ENCODE measurements at places on chromosomes 16 and 17. TPM values are rescaled to one million over a fixed set of nuclear protein-coding genes. Genes with fewer than 3 reads are reported as not detected.

- no peaks in the 10 kb centered on the region for H3K27me3 ChIP-seq
- no peak overlapping the region for H3K4me3 ChIP-seq
- no peak overlapping the region for H3K27ac ChIP-seq
- no peaks in the 10 kb centered on the region for H3K36me3 ChIP-seq
- DNase-seq = no peak
These were observed 35.2 kb upstream of the MEOX1 start for GRCh38 chr17:43696891-43697290.

Gene DPEP1
- not detected for total RNA-seq

- no peak for DNase-seq
- no peak overlapping the region for H3K4me3 ChIP-seq
- peaks cover 19% of the 10 kb centered on the region for H3K4me1 ChIP-seq
- no peaks in the 10 kb centered on the region for H3K36me3 ChIP-seq
- no peak overlapping the region for H3K27ac ChIP-seq
These were observed 2.6 kb upstream of the SPHK1 start for GRCh38 chr17:76381633-76382350.

DNA sequence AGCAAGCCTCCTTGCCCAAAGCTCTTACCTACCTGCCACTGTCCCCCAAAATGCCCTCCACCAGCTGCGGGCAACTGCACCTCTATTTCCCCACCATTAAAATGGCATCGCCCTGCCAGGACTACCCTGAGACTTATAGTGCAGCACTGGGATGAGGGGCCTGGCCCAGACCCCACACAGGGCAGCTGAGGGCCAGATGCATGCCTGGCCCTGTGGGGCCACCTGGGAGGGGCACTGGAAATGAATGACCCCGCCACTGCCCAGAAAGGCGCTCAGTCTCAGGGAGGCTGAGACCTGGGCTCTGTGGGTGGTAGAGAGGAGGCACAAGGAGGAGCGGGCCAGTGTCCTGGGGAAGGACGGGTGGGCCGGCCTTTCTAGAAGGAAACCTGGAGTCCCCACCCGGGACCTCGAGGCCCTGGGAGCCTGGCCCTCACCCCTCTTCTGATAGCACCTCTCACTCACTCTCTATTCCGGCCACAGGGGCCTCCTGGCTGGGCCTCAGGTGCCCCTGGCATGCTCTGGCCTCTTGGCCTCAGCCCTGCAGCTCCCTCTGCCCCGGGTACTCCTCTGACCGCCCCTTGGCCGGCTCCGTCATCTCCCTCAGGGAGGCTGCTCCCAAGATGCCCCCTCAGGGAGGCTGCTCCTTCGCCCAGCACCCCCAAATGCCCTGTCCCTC is 26.9 kb downstream of the KATNB1 start:
- H3K36me3 ChIP-seq = no peaks in the 10 kb centered on the region
- H3K27ac ChIP-seq = no peak overlapping the region
- no peaks in the 10 kb centered on the region for H3K27me3 ChIP-seq
- H3K4me3 ChIP-seq = no peak overlapping the region
- no peak for DNase-seq
- no peaks in the 10 kb centered on the region for H3K4me1 ChIP-seq

DNA sequence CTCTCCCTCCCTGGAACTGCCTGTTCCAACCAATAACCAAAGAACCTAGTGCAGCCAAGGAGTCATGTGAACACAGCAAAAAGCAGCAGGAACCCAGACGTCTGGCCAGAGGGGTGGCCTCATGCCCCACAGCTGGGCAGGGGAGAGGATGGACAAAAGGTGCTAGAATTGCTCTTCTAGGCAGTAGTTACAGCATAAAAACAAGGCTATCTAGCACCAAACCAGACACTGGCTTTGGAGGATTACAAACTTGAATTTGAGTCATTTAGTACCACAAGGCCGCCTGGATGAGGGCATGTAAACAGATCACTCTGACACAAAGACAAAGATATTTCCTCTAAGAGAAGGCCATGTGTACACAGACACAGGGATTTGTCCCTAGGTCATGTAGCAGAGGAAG is 423.3 kb upstream of the MAF start:
- H3K27ac ChIP-seq = no peak overlapping the region
- no peak overlapping the region for H3K4me3 ChIP-seq
- H3K36me3 ChIP-seq = no peaks in the 10 kb centered on the region
- DNase-seq = no peak
- H3K27me3 ChIP-seq = no peaks in the 10 kb centered on the region

GRCh38 chr16:84550096-84550495 is 45.6 kb upstream of the MEAK7 start:
- DNase-seq = no peak
- peak overlapping the region; percentile 4 for H3K4me3 ChIP-seq
- peaks cover 70% of the 10 kb centered on the region for H3K4me1 ChIP-seq
- H3K27ac ChIP-seq = peak overlapping the region; percentile 75
- H3K27me3 ChIP-seq = no peaks in the 10 kb centered on the region

Gene IRX5
- not detected for total RNA-seq

Gene WNT9B
- not detected for total RNA-seq

DNA sequence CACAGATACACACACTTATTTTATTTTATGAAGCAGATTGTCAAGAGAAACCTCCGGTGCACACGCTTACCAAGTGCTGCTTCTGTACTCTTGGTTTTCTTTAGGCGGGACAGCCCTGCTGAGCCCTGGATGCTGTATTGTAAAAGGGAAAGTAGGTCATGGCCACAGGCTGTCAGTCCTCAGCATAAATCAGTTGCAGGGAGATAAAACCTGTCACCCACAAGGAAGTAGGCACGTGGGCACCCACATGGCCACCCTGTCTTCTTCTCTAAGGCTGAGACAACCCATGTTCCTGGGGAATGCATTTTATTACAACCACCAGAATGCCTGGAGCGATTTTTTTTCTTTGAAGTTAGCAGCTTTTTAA is 59.3 kb downstream of the ASIC2 start:
- H3K36me3 ChIP-seq = no peaks in the 10 kb centered on the region
- H3K27me3 ChIP-seq = no peaks in the 10 kb centered on the region
- peak; percentile 3 for DNase-seq
- no peak overlapping the region for H3K4me3 ChIP-seq
- no peaks in the 10 kb centered on the region for H3K4me1 ChIP-seq

- H3K27me3 ChIP-seq = no peaks in the 10 kb centered on the region
- no peak for DNase-seq
- H3K36me3 ChIP-seq = peaks cover 10% of the 10 kb centered on the region
- peak overlapping the region; percentile 37 for H3K4me3 ChIP-seq
- no peak overlapping the region for H3K27ac ChIP-seq
These were observed 2.3 kb downstream of the DLG4 start for GRCh38 chr17:7217113-7217987.

Gene UBFD1
- 60.1 TPM for total RNA-seq

DNA sequence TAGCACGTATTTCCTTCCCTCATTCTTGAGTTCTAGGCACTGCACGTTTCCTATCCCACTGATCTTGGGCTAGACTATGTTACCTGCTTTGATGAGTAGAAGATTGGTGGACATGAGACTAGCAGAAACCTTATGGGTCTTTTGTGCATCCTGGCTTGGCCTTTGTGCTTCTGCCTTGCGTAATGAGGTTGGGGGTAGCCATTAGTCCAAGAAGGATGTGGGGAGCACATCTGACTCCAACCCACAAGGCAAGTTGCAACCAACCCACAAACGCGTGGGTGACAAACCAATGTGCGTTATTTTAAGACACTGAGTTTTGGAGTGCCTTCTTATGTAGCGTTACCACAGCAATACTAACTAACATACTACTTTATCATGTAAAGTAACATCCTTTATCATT is 180.4 kb upstream of the IRX5 start:
- no peak overlapping the region for H3K27ac ChIP-seq
- no peak for DNase-seq
- no peaks in the 10 kb centered on the region for H3K4me1 ChIP-seq
- H3K36me3 ChIP-seq = no peaks in the 10 kb centered on the region

DNA sequence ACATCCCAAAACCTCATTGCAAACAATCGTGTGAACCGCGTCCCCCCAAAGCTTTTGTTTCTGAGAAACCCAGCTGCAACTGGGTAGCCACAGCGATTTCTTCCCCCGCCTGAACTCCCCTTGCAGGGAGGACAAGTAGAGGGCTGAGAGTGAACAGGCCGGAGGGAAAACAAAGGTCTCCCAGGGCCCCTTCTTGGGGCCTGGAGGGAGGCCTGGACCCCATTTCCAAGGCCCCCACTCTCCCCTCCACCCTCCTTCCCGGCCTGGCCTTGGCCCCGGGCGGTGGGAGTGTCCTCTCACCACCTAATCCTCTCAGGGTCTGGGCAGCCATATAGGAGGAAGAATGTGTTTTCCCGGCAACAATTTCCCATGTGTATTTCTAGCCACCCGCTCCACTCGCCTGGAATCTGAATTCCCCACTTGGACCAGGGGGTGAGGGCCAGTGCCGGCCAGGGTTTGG is 2.6 kb downstream of the GLIS2 start:
- peaks cover 21% of the 10 kb centered on the region for H3K4me1 ChIP-seq
- no peaks in the 10 kb centered on the region for H3K36me3 ChIP-seq
- peaks cover 13% of the 10 kb centered on the region for H3K27me3 ChIP-seq
- no peak for DNase-seq

DNA sequence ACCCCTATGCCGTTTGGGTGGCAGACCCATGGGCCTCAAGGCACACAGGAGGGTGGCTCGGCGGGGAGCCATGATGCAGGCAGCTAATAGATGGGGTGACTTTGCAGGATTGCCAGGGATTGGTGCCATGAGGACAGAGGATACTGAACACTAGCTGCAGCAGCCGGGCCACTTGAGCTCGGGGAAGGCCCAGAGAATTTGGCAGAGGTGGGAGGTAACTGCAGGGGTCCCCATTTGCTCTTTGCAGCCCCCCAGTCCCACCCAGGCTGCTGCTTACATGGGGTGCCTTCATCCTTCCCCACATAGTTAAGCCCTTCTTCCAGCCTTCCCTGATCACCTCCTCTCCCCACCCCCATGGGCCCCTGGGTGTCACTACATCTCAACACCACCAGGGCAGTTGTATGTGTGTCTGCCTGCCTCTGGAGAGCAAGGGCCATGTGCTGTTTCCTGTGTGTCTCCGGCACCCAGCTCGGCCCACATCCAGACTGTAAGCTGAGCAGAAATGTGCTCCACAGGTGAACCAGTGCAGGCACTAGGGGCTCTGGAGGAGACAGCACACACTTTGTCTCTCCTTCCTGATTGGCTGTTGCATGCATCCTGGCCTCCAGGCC is 52.0 kb downstream of the SREBF1 start:
- DNase-seq = no peak
- no peaks in the 10 kb centered on the region for H3K27me3 ChIP-seq
- H3K36me3 ChIP-seq = no peaks in the 10 kb centered on the region
- H3K4me3 ChIP-seq = peak overlapping the region; percentile 59

DNA sequence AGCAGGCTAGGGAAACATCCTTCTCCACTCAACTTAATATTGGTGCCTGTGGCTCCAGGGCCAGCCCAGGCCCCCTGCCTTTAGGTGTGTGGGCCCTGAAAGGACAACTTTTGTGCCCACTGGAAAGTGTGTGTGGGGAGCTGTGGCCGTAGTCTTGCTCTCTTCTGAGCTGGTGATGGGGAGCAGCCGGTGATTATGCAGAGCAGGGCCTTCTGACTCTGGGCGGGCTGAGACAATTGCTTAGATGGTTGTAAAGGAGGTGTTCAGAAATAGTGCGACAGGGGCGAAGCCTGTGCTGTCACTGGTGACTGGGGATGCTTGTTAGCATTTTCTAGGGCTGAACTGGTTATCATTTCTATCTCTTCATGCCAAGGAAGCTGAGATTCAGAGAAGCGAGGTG is 62.6 kb downstream of the MSI2 start:
- H3K27me3 ChIP-seq = no peaks in the 10 kb centered on the region
- no peak overlapping the region for H3K4me3 ChIP-seq
- DNase-seq = no peak
- H3K27ac ChIP-seq = no peak overlapping the region
- H3K36me3 ChIP-seq = no peaks in the 10 kb centered on the region

All from CD8-positive, alpha-beta memory T cell (primary cell).